ENCODE measurements at places on chromosomes 12 and 14.

- no peak for DNase-seq
Measured at GRCh38 chr14:69149461-69150244, 3.3 kb downstream of the DCAF5 start.

DNA sequence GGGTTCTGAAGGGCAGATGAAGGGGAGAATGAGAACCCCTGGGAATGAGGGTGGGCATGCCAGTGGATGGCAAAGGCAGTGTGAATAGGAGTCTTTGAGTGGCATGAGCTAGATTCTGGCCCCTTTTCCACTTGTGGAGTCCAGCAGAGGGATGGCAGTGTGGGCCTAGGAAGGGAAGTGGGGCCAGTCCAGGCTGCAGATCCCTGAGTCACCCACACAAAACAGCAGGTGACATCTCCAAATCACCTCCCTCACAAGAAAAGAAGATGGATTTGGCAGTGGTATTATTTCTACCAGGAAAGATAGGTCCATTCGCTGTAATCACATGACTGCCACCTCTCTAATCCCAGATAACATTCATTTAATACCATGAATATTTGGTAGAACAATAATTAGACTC, 151.3 kb downstream of the TTC7B start:
- no peak for DNase-seq

- DNase-seq = no peak
Measured at GRCh38 chr14:59061292-59061691, 127.2 kb upstream of the DAAM1 start.

DNA sequence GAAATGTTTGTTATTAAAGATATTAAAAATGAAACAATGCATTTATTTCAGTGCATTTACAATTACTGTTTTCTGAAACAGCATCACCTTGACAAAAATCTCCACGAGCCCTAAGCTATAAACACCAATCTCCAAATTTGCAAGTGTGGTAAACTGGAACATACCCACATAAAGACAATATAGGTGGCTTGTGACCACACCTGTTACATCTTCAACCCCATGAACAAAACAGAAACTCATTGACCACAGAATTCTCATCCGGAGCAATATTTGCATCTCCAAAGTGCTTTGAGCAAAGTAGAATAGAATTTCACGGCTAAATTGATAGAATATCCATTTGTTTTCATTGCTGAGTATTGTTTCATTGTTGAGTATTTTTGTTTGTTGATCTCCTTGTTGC, 375.2 kb upstream of the FLRT2 start:
- no peak for DNase-seq

- no peak for DNase-seq
Measured at GRCh38 chr12:90940872-90941499, 14.0 kb downstream of the CCER1 start.

DNA sequence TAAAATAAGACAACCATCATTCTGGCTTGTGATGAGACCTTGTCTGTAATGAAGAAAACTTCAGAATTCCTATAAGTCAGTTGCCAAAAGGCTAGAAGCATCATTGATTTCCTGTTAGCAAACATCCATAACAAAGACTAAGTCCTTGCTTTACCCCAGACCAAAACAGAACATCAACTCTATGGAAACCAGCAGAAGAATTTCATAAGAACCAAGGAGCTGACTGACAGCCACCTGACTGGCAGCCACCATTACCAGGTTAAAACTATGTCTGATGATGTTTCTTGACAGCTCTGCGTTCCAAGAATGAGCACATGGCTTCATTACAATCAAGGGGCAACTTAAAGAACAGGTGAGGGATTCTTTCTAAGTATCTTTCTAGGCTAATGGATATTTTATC, 29.3 kb downstream of the HECTD4 start:
- no peak for DNase-seq

- no peak for DNase-seq
Measured at GRCh38 chr14:77204459-77204771, 22.8 kb downstream of the TMEM63C start.

DNA sequence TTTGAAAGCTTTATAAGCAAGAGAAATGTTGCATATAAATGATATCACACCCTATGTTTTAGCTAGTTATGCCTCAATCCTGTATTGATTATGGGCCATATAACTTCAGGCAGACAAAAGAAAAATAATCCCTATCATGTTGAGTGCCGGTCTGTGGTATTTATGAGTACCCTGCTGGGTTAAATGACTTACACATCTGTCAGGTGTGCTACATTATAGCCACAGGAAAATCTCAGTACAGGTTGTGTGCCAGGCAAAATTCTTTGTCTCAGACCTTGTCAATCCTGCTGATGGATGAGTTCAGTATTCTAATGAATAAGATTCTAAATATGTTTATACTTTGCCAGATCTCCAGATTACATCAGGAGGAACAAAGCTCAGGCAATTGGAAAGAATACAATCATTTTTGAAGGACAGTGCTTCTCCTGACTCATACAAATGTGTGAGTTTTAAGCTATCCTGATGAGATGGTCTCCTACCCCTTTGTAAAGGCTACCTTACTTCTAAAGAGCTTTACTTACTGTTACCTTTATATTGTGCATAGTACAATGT, 109.8 kb upstream of the FOXG1 start:
- no peak for DNase-seq

DNA sequence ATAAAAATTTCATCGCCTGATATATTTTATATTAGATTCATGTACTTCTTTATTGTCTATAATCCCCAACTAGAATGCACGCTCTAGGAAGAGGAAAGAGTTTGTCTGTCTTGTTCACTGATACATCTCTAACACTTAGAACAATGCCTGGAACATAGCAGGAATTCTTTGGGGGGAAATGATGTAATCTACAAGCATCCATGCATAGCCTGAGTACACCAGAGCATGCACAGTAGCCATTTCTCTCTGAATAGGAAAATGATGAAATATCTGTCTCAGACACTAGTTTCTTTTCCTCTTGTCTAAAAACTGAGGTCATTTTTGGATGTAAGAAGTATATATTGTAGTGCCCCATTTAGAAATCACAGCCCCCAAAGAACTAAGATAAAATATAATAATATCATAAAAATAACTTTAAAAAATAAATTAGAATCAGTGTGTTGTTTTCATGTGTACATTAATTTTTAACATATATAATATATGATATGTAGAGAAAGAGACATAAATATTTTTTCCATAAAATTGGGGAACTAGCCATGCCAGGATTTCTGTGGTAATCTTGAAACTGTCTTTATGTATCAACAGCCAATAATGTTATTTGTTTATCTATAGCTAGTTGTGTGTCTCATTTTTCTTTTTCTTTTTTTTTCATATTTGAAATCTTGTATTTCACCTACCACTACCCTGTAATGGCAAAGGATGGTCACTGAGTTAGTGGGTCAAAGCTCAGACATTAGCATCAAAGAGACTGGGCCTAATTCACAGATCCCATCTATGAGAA, 155.6 kb upstream of the TMCC3 start:
- DNase-seq = no peak

- DNase-seq = no peak
Measured at GRCh38 chr14:96567289-96567899, 65.2 kb downstream of the PAPOLA start.

DNA sequence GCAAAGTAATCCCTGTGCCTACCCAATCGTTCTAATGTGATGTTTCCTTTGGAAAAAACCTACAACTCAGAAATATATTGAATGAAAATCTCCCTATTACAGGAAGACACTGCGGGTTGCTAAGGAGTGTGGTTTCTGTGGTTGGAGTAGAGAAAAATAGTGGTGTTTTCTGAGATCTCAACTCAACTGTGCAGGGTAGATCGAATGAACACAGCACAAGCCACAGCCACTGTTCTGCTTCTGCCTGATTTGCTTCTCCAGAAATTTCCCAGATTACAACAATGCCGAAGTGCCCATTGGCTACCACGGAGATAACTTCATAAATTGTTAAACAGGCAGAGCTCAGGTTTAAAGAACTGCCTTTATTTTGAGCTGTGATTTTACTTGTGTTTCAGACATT, 480.4 kb downstream of the DIO2 start:
- no peak for DNase-seq

GRCh38 chr12:113359939-113360748, 1.8 kb downstream of the PLBD2 start:
- no peak for DNase-seq

DNA sequence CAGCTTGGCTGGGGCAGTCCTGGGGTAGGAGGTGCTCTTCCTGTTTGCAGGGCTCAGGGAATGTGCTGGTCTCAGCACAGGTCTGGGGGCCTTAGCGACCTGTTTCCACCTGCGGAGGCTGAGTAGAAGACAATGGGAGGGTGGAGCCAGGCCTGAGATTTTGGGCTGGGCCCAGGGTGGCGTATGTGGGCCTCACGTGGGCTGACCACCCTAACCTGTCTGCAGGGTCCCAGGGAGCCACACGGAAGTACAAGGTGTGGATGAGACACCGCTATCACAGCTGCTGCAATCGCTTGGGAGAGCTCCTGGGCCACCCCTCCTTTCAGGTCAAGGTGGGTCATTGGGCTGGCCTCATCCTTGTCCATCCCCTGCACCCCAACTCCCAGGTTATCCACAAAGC, 1.1 kb downstream of the NOC4L start:
- no peak for DNase-seq

GRCh38 chr14:56821177-56821576, 10.9 kb upstream of the OTX2 start:
- DNase-seq = no peak

DNA sequence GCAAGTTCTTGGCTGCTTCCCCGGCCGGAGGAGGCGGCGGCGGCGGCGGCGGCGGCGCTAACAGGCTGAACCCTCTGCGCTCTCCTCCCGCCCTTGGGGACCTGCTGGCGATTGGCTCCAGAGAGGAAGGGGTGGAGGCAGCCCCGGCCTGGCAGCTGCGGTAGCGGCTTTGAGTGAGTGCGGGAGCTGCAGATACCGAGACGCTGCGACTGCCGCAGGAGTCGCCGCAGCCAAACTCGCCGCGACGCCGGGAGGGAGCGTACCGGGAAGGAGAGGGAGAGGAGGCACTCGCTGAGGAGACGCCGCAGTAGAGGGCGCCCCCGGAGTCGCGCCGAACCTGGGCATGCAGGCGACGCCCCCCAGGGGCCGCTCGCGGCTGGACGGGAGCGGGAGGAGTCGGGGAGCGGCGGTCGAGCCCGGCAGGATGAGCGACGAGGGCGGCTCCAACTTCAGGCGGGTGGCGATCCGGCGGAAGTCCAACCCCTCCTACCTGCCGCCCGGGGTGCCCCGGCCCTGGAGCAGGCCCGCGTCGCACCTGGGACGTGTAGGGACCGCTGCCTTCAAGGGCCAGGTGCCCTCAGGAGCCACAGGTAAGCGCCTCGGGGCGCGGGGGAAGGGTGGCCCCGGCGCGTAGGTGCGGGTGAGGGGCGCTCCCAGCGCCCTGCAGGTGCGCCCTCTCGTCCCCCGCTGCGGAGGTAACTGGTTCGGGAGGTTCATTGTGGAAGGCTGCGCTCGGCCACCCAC, at the start of gene FGD4:
FGD4 (plus strand) TSS at position 189 of the 744 bp plus-strand sequence.
- no peak for DNase-seq

DNA sequence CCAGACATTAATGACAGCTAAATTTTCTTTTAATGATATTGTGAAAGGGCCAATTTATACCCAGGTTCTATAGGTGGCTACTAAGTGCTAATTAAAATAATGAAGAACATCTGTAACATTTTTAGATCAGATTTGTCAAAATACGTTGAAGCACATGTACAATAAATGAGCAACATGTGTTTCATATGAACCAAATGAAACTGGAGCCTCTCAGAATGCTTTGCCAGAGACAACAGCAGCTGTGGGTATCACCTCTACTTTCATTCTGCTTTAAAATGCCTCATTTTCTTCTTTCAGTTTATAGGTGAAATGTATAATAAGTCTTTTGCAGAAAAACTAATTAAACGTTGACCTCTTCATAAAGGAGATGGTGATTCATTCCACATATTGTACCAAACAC, 26.1 kb upstream of the MYF6 start:
- no peak for DNase-seq

DNA sequence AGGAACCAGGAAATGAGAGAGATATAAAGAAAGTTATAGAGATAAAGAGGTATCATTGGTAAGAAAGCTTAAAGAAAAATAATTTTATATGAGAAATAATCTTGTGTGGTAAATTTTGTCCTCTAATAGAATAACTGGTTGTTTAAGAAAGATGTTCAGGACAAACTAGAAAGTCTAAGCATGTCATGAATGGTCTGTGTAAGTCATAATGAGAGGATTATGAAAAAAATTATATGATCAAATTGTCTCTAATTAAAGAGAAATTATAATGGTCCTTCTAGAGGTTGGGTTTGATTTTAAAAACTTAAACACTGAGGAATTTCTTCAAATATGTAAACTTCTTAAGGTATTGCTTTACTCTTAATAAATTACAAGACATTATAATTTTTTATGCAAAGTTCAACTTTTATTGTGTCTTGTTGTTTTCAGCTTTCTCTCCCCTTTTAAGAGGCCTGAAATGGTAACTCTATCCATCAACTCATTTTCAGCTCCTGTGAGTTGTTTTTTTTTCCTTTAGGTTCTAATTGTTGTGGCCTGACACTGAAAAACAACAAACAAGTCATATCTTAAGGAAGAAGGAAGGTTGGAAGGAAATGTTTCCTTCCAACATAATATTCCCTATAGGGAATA, 88.2 kb upstream of the CNOT2 start:
- DNase-seq = no peak

DNA sequence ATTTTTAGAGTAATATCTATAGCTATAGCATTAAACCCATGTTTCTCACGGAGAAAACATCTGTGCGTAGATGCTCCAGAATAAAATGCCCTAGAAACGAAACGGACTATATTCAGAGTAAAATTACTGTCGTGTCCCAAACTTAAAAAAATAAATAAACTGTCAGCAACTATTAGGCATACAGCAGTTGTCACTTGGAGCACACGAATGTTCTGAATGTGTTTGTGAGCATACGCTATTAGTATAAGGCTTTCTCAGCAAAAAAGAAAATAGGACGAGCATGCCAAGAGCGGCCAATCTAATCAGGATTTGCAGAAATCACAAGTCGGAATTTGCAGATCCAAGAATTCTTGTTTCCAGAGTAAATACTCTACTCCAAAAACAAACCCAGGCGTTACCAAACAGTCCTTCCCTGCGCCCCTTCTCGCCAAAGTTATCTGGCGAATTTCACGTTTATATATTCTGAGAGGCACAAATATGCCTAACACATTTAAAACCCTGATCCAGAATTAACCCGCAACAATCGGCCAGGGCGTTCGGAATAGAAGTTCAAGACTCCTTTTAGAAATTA, 836 bp downstream of the PTPN21 start:
- no peak for DNase-seq

DNA sequence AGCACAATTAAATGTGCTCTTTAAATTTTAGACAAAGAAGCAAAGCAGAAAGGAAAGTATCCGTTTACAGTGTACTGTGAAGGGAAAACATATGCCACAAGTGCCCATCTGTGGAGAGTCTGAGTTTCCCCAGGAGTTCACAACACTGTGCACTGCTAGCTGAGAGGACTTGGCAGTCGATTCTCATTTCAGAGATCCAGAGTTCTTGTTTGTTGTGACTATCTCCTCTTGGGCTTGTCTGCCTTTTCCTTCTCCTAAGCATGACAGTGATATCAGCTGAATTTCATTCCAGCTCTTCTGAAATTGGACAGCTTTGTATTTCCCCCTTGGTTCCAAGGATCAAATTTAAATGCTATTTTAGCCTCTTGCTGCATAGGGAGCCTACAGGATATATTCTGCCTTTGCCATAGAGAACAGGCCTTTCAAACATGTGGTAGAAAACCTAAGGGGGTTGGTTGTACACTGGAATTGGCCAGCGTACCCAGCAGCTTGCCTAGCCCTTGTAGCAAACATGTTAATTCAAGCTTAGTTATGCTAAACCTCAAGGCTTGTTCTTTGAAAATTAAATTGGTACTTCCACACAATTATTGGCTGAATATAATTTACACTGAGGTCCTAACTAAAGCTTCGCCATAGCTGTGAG, 259.2 kb upstream of the NOVA1 start:
- no peak for DNase-seq

Data from stimulated activated CD4-positive, alpha-beta T cell treated with anti-CD3 and anti-CD28 coated beads, Interleukin-2, amount 100 ng/mL, for 4 hours (primary cell).